Vagina (tissue), 2 donors: ENCODE measurements at places on chromosomes 4 and X. TPM values are rescaled to one million over a fixed set of nuclear protein-coding genes. Genes with fewer than 3 reads are reported as not detected.
A peak's percentile ranks its signal among the peaks of the same experiment; 100 is the strongest.

- peak; percentile 89 for DNase-seq
Observed at GRCh38 chr4:128061566-128062536, 739 bp downstream of the LARP1B start.

DNA sequence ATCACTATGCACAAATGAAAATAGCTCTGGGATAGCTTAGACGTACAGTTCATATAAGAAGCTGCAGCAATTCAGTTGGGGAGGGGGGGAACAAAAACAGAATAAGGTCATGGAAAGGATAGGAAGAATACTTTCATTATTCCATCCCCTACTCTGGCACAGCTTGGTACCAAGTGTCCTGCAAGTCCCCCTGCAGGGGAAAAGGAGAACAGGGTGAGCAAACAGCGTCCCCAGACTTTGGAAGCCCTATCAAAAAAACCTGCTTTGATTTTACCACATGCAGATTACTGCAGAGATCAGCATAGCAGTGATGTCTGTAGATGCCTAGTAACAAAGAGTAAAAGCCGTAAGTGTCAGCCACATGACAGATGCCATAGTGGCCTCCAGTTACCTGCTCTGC, 209.4 kb upstream of the NEIL3 start:
- no peak for DNase-seq

GRCh38 chrX:151239751-151240150, 63.4 kb downstream of the GPR50 start:
- DNase-seq = no peak

DNA sequence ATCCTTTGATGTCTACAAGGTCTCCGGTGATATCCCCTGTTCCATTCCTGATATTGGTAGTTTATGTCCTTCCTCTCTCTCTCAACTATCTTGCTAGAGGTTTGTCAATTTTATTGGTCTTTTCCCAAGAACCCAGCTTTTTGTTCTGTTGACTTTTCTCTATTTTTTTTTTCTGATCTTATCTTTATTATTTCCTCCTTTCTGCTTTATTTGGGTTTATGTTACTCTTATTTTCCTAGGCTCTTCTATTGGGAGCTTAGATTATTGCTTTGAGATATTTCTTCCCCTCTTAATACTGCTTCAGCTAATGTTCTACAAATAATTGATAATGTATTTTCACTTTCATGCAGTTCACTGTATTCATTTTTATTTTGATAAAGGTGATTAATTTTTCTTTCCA, 44.2 kb downstream of the EIF2S3 start:
- DNase-seq = no peak

- DNase-seq = no peak
Observed at GRCh38 chr4:76420762-76421581, at the start of gene CCDC158. Gene CCDC158 (minus strand): TSS chr4:76421141. CDS start chr4:76403207, 17,934 bp downstream.

TCP11X2 gene
- total RNA-seq = not detected
